ENCODE measurements at places on chromosomes 1 and 21.

DNA sequence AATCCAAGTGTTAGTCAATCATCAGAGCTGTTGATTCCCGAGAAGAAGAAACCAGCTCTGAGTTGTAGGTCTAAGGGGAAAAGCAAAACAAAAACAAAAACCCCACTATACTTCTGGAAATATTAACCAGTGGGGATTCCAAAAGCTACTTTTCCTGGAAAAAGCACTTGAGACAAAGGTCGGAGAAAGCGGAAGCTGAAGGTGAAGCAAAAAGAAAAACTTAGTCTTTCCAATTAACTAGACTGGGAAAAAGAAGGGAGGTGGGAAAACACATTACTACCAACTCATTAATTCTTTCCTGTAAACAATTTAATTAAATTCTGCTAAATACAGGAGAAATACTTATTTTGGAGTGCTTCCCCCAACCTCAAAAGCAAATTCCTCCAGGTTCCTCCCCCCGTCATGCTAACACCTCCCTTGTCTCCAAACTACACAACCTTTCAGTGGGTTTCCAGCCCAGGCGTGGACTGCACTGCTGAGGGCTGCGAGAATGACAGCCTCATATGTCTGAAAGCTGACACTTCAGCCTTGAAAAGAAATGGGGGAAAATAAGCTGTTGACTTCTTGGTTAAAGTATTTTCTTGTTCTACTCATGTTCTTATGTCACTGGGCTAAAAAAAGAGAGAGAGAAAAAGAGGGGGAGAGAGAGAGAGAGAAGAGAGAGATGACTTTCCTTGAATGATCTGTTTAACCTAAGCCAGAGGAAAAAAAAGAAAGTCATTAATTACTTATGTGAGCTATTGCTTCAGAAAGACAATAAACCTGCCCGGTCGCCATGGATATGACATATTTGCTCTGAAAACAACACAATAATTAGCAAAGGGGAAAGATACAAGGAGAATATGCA lies 5.1 kb downstream of the CASZ1 start:
- no peak for DNase-seq

DNA sequence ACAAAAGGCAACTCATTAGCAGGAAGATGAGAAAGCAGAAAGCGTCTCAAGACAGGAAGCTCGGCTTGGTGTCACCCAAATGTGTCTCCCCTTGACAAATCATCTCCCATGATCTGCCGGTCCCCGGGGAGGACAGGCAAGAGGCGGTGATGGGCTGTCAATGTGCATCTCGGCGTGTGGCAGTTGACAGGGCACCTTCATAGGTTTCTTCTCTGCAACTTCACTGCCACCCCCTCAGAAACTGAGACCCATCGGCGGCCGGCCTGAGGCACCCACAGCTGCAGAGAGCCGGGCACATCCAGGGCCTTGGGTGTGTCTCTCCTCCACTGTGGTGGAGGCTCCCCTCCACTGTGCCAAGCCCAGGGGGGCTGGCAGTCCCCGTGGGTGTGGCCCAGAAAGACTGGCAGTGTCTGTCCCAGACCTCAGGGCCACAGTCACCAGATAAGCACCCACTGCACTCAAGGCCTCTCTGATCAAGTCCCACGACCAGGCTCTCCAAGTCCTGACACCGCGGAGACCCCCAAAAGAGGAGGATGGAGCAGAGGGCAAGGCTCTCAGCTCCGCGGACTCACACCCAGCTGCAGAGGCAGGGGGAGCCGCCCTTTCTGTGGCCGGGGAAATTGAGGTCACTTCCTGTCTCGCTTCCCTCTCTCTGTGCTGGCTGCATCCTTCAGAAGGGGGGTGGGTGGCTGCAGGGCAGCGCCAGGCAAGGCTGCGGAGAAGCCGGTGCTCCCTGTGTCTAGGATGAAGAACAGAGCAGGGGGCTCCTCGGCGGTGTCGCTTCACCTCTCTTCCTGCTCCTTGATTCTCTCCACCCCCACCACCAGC lies 39.6 kb upstream of the LBR start:
- DNase-seq, result peak; percentile 79

GRCh38 chr1:27816921-27817630 lies 13.5 kb upstream of the PPP1R8 start:
- DNase-seq, result no peak

DNA sequence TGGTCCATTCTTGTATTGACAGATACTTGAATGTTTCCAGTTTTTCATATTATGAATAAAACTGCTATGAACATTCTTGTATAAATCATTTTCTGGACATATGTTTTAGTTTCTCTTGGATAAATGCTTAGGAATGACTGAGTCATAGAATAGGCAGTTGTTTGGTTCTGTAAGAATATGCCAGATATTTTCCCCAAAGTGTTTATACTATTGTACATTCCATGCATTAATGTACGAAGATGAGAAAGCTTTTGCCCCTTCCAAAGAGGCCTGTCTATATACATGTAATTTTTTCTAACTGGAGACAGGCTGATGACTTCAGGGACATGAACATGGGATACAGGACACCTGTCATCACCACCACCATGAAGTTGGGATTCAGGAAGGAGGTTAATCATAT lies 11.3 kb downstream of the NBPF3 start:
- DNase-seq, result no peak

GRCh38 chr1:58755468-58755872 lies 28.4 kb downstream of the JUN start:
- no peak for DNase-seq

DNA sequence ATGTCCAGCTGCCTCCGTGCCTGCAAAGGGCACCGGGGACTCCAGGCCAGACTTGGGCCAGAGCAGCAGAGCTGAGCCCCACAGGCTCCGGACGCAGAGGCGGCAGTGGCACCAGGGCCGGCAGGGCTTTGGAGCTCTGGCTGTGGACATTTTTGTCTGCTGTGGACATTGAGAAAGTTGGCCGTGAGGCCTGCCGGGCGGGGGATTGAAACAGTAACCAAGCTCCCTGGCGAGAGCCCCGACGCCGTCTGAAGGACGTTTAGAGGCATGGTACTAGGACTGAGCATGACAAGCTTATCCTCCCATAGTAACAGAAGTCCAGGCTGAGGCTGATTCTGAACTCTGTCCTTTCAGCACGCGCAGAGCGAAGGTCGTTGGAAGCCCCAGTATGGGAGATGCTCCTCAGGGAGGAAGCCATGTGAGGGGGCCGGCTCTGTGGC lies 323.8 kb downstream of the AMY1C start:
- DNase-seq, result no peak

GRCh38 chr1:183842795-183843144 lies 37.9 kb downstream of the RGL1 start:
- no peak for DNase-seq

- no peak for DNase-seq
These were observed 156.8 kb upstream of the KCND3 start for GRCh38 chr1:112146201-112146715.

- peak; percentile 45 for DNase-seq
These were observed 30.9 kb downstream of the SELL start for GRCh38 chr1:169680377-169681019.

- DNase-seq, result no peak
These were observed 50.6 kb upstream of the LYPLAL1 start for GRCh38 chr1:219123036-219123435.

- DNase-seq, result no peak
These were observed 265.9 kb downstream of the PRDM2 start for GRCh38 chr1:13965770-13966398.

GRCh38 chr1:187509091-187509490 lies 680.3 kb downstream of the PLA2G4A start:
- DNase-seq, result no peak

- DNase-seq, result no peak
These were observed 5.7 kb upstream of the NHLH1 start for GRCh38 chr1:160361199-160361598.

GRCh38 chr1:24414775-24415333 lies 748 bp upstream of the NIPAL3 start:
- DNase-seq, result no peak

- DNase-seq, result peak; percentile 52
These were observed 594 bp downstream of the HDGF start for GRCh38 chr1:156750711-156751450.

DNA sequence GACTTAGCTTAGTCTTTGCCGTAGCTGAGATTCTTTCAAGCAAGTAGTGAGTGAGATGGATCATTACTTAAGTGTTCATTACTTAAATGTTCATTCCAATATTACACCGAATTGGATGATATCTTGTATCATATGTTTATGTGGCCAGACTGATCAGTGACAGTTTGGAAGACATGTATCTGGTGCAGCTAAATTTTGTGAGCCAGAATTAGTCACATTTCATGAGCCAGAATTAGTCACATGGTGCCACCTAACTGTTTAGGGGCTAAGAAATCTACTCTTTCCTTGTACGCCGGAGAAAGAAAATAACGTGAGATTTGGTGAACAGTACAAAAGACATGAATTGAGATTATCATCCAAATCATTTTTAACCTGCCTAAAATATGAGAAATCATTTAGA lies 355.6 kb downstream of the USP25 start:
- DNase-seq, result no peak

DNA sequence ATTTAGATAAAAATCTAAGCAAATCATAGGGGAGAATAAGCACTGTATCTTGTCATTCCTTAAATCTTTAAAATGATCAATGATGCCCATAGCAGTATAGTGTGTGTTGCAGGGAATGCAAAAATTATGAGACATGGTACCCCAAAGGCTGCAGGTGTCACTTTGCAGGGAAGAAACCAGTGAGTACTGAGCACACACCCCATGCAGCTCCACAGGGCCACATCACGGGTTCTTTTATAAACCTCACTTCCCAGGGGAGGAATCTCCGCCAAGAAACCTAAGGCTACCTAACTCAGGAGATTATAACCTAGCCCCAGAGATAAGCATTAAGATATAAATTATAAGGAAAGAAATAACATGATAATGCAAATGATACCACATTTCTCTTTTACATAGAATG lies 115.6 kb downstream of the APP start:
- no peak for DNase-seq

DNA sequence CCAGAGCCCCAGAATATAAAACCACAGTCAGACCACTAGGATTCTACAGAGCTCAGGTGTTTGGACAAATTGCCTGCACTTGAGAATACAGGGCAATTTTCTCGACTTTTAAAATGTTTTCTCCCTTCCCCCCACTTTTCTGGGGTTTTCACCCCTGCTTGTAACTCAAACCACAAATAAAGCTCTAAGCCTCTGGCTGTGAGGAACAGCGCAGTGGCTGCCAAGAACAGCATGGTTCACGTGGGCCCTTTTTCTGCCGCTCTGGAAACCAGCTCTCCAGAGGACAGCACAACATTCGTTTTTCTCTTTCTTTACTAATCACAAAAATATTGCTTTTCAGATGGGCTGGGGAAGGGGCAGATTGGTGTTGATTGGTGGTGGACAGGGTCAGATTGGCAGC lies 102.2 kb upstream of the JUN start:
- DNase-seq, result no peak

DNA sequence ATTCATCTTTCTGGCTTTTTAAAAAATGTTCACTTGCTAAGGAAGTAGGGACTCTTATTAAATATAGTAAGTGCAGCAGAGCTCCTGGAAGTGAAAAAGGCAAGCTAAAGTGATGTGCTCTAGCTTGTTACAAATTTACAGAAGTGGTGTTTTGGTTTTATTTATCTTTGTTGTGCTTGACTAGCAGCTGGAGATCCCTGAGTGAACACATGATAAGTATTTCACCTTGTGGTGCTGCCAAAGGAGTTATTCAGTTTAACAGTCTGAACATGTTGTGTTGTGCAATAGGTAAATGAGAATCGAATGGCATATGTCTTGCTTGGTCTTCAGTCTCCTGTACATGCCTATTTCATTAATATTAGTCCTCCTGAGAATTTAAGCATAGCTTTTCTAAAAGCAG lies 315.7 kb downstream of the TPR start:
- DNase-seq, result no peak

- no peak for DNase-seq
These were observed 69.3 kb downstream of the SLC37A1 start for GRCh38 chr21:42582787-42583476.

DNA sequence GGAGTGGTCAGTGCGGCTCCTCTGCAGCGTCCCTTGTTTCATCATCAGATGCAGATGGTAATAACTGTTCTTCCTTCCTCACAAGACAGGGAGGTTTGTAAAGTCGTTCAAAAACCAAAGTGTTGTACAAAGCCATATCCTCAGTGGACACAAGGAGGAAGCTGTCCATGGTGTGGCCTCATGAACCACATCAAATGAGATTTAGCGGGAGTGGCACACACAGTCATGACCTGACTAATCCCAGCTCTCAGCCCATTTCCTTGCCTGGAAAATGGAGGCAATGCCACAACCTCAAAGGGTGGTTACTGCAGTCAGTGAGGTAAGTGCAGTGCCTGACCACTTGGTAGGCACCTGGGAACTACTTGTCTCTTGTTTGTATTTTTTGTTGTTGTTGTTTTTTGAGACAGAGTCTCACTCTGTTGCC lies 13.4 kb downstream of the ENTREP3 start:
- no peak for DNase-seq

GRCh38 chr1:37038227-37039093 lies 4.1 kb upstream of the GRIK3 start:
- no peak for DNase-seq

- no peak for DNase-seq
These were observed 6.1 kb downstream of the UQCRH start for GRCh38 chr1:46309401-46310159.

DNA sequence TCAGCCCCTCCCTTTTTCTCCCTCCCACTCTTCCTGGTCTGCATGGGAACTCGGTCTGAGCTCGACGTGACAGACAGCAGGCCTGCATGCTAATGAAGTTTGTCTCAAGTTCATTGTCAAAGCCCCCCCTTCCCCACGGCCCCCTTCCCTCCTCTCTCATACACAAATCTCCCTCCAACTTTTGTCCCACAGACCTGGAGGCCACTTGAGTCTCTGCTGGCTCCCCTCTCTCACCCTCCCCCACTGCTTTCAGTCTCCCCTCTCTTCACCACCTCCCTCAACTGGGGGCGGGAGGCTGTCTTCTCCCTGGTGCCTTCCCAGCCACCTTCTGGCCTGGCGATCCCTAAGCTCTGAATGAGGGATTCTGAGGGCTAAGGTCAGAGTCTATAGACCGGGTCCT lies 61.3 kb downstream of the RHBG start:
- no peak for DNase-seq

- DNase-seq, result no peak
These were observed 1807.8 kb downstream of the BRINP3 start for GRCh38 chr1:188669728-188670382.

DNA sequence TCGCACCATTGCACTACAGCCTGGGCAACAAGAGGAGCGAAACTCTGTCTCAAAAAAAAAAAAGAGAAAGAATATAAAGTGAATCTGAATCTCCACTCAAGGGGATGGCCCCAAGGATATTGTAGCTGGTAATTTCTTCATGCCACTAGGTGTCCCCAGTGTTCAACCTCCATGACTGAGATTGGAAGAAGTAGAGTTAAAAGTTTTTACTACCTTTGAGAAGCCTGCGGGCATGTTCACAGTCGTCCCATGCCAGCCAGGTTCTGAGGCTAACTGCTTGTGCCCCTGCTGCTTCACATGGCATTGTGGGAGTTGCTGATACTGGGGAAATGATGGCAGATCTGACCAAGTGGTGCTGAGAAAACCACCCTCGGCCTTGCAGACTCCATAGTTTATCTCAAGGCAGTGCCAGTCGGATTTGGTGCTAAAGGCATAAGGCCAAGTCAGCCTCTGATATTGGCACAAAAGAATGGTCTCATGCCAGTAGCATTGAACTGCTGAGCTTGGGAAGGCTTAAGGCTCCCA lies 10.8 kb upstream of the SHISA4 start:
- DNase-seq, result no peak

- no peak for DNase-seq
These were observed 235.2 kb downstream of the RPS6KC1 start for GRCh38 chr1:213286235-213286634.

All from germinal center (tissue), 1 donor.